ENCODE measurements at places on chromosomes 12 and 14. TPM values are rescaled to one million over a fixed set of nuclear protein-coding genes. Genes with fewer than 3 reads are reported as not detected.

GRCh38 chr14:68039593-68039992, 220.0 kb downstream of the RAD51B start:
- no peak for DNase-seq

DNA sequence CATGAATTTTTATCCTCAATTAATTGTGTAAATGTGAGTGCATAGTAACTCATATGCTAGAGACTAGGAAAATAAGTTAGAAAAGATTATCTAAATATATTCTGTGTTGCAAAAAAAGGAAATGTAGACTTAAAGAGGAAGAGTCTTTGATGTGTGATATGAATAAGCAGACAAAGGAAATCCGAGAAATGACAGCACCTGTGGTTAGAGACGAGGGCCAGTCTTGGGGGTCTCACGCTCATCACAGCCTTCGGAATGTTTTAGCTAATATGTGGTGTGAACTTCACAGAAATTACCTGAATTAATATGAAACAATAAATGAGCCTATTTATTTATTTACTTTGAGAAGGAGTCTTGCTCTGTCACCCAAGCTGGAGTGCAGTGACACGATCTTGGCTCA, 11.6 kb downstream of the ATP6V0A2 start:
- no peak for DNase-seq

DNA sequence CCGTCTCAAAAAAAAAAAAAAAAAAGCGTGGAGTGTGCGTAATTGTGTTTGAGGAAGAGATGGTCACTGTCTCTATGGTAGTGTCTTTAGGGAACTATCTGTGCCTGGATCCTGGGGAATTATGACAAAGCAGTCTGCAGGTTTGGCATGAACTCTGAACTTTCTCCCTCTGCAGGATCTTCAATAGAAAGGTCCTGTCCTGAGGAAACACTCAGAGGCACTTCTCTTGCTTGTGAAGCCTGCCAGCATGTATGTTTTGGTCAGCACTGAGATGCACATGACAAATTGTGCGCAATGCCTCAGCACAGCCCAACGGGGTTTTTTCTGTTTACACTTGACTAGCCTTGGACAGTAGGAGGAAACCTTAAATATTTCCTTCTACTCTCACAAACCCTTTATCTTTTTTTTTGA, 46.6 kb downstream of the ATF7 start:
- no peak for DNase-seq

Gene KRT71
- not detected for total RNA-seq

DNA sequence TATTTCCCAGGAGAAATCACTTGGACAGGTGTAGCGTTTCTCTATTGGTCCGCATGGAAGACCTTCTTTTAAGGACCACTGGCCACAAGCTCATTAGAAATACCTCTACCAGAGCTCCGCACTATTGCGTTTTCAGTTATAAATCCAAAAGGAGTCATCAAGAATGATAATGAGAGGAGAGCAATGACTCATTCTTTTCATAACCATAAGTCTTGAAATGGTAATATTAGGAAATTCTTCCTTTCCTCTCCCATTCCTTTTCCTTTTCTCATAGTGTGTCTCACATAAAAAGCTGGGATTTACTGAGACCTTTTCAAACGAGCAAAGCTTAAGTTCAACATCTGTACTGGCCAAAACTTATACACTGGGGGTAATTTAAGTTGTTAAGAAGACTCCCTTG, 215.7 kb downstream of the CPNE8 start:
- no peak for DNase-seq

Gene MANSC1
- total RNA-seq: 1.5 TPM

DNA sequence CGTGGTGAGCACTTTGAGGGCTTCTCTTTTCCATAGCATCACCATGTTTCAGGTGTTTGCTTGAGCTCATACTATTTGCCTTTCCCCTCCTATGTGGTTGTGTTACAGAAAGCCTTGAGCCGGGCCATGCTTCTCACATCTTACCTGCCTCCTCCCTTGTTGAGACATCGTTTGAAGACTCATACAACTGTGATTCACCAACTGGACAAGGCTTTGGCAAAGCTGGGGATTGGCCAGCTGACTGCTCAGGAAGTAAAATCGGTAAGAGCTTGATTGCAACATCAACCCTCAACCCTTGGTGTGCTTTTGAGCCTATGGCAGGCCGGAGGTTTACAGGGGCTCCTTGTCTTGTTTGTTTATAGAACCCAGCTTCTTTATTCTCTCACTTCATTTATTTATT, 8.1 kb downstream of the LETMD1 start:
- DNase-seq: no peak
